Activated T-helper 1 cell treated with anti-CD3 and anti-CD28 coated beads, Interleukin-12 subunit alpha, Interleukin-12 subunit beta, Interleukin-2, Interleukin-4 antibody, amounts not matched to agents 30 ng/mL and 10 ng/mL and 1 ng/mL, durations not matched to agents 14 hours and 24 hours and 36 hours (primary cell): ENCODE measurements at places on chromosomes 2 and 18.

DNA sequence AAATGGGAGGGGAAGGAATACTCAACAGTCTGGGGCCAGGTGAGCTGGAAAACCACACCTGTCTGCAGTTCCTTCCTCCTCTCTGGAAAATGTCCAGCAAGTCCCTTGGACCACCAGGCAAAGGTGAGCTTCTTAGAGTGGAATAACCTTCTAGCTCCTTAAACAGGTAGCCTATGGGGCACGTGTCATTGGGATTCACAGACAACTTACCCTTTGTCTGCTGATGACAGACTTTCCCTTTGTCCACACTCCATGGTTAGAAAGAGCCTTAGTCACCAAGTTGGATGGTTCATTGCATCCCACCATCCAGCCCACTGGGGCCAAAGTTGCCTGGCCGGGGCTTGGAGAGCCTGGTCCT is 98.0 kb upstream of the ITGA6 start:
- no peak for DNase-seq

DNA sequence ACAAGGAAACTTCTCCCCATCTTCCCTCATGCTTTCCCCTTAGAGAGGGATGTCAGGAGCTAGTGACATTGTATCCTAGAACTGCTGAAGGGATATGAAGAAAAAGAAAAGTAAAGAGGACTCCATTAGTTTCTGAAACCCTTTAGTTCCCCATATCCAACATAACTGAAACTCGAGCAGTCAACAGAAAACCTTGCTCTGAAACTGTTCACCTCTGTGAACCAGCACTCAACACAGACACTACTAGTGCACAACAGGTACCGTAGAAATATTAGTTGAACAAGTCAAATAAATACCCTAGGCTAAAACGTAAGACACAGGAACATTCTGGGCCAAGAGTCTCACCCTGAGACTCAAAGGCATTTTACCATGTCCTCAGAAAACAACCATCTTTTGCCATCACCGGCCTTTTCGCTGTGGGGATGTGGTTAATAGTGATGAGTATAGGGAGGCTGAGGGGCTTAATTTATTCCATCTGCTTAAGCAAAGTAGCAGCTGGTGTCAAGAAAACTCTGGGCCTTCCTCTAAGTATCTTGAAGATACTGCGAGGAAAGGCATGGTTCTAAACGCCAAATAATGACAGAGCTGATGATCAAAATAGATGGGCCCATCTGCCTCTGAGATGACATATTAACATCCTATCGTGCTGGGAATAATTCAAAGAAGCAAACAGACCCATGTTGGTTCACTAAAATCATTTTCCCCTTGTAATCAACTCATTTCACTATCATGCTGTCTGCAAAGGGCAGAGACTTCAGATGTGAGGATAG is 156.8 kb downstream of the STK39 start:
- no peak for DNase-seq

GRCh38 chr18:11807233-11807632 is 44.0 kb upstream of the CHMP1B start:
- DNase-seq, result no peak

- DNase-seq, result no peak
These were observed 686.0 kb upstream of the DDX18 start for GRCh38 chr2:117128461-117128860.

DNA sequence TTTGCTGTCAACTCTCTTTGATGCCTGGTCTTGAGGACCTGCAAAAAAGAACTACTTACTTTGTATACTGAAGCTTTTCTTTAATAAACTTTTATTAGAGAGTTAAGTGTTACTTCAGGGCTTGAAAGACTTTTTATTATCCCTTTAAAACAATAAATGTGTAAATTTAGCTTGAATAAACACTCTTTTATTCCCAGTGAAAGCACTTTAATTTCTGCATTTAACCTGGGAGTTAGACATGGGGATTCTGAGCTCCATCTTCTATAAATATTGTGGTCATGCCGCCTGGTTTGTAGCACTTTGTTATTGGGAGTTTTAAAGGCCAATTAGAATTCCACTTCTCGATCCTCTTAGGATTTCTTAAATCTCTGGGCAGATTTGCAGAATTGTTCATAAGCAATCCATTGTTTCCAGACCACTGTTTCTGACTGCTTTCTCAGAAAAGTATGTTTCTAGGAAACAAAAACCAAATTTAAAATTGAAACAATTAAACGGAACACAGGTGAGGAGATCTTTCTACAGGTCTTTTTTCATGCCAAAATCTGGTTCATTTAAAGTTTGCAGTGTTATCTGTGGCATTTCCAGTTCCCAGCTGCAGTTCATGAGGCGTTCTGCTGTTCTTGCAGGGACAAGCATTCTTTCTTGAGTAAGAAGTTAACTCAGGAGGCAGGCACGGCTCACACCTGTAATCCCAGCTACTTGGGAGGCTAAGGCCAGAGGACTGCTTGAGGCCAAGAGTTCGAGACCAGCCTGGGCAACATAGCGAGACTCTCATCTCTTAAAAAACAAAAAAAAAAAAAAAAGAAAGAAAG is 18.1 kb upstream of the E2F6 start:
- no peak for DNase-seq

DNA sequence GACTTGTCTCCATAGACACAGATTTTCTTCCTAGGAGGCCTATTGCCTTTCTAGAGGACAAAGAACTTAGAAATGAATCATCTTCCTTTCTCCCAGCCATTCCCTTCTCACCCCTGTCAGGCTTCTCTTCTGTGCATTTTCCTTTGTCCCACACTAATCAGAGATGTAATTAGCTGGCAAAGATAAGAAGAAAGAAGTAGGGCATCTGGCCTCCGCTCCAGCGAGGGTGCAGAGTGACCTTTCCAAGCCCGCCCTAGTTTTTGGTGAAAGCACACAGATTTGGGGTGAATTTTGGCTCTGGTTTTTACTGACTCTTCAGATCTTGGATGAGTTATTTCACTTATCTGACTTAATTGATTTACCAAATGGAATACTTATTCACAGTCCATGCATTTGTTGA is 626.5 kb downstream of the ZEB2 start:
- no peak for DNase-seq

- DNase-seq, result no peak
These were observed 41.4 kb downstream of the TET3 start for GRCh38 chr2:74025971-74026612.

DNA sequence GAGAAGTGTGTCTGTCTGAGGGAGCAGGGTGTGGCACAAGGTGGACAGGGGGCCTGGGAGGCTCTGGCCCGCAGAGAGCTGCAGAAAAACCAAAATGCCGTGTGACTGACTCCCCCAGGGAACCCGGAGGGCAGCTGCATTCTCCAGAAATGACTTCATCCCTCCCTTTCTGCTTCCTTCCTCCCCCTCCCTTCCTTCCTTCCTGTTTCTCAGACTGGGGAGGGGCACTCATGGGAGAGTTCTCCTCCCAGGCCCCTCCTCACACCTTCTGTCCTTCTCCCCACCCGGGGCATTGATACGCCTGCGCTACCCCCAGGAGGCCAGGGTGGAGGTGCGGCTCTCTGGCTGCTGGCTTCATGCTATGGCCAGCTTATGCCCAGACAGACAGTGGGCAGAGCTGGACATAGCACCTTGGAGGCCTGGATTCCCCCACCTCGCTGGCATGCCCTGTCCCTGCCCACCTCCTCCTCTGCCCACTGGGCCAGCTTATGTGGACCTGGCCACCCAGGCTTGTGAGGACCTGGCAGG is 8.2 kb upstream of the GPR17 start:
- no peak for DNase-seq

GRCh38 chr2:74037379-74037860 is 52.7 kb downstream of the TET3 start:
- no peak for DNase-seq

DNA sequence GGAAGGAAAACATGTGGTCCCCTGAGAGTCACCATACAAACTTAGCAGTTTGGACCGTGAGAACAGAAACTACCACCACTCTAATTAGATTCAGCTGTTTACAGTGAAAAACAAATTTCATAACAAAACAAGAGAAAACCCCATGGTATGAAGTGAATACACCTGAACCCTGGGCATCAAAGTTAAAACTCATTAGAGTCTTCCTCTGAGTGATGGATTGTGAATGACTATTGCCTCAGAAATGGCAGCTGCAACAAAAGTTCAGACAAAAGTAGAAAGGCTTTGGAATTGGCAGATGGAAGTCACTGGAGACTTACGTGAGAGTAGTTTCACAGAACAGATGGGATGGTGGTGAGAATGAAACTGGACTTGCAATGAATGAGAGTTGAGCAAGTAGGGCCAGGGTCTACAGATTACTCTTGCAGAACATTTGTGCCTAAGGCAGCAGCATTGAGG is 98.0 kb downstream of the AAK1 start:
- DNase-seq, result no peak

GRCh38 chr2:57804971-57805370 is 241.6 kb upstream of the VRK2 start:
- DNase-seq, result no peak
